ENCODE measurements at places on chromosomes 6 and 20.

DNA sequence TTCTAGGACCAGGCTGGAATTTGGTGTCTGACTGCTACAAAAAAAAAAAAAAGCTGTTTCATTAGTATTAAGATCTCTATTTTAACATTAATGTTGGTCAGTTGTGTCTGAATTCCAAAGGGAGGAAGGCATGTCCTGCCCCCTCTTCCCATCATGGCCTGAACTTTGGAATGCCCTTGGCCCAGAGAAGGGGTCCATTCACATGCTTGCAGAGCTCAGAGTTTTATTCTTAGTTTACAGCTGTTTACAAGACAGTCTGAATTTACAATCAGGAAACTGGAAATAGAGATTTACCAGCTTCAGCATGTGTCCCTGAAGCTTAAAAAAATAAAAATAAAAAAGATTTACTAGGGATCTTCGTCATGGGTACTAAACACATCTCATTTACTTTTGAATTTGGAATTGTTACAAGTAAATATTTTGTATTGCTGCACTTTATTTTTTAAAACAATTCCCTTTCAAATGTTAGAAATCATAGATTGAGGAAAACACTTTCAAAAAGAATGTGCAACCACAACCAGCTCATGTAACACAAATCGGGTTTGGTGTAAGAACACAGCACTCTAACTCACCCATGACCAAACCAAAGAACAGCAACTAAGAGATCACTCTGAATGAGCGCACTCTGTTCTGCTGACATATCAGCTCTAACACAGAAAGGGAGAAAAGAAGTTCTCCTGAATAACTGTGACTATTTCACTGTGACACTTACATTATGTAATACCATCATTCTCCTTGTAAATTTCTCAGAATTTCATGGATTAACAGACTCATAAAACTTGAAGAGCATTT, 6.6 kb upstream of the SERPINB6 start:
- DNase-seq: no peak

DNA sequence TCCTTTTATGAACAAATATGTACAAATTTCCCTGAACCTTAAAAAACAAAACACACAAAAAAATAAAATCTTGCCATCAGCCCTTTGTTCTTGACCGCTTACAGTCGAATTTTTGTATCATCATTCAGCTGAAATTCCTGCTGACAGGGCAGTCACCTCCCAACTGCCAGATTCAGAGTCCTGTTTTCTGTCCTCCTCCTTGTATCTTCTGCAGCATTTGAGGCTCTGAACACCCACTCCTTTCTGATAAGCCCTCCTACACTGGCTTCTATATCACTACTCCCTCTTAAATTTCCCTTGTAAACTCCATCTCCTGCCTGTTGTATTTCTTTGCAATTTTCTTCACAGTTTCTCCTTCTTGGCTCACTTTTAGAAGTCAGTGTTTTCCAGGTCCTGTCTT, 77.8 kb upstream of the CCN6 start:
- DNase-seq: no peak

DNA sequence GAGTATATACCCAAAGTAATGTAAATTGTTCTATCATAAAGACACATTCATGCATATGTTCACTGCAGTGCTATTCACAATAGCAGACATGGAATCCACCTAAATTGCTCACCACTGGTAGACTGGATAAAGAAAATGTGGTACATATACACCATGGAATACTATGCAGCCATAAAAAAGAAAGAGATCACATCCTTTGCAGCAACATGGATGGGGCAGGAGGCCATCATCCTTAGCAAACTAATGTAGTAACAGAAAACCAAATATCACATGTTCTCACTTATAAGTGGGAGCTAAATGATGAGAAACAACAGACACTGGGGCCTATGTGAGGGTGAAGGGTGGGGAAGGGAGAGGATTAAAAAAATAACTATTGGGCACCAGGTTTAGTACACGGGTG, 11.5 kb upstream of the TMEM200A start:
- no peak for DNase-seq

GRCh38 chr6:100987556-100987955, 106.4 kb upstream of the ASCC3 start:
- no peak for DNase-seq

DNA sequence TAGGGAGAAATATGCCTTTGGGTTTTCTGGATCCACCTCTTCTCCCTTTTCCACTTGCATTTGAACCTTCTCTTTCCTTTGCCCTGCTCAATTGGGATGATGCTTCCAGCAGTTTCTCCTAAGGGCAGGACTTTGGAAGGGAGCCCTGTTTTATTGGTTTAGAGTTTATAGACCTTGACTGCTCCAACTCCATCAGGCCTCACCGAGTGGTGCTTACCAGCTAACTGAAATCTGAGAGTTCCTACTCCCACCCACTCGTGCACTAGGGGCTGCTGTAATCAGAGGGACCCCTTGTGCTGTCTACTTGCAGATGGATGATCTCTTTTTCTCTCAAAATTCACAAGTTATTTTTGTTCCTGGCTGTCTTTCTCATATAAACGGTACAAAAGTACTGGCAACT, 121.3 kb upstream of the SLC22A16 start:
- no peak for DNase-seq

- DNase-seq: no peak
Measured at GRCh38 chr6:46760925-46761324, 14.2 kb downstream of the ANKRD66 start.

GRCh38 chr6:45610832-45611231, 233.1 kb upstream of the SUPT3H start:
- DNase-seq: no peak

DNA sequence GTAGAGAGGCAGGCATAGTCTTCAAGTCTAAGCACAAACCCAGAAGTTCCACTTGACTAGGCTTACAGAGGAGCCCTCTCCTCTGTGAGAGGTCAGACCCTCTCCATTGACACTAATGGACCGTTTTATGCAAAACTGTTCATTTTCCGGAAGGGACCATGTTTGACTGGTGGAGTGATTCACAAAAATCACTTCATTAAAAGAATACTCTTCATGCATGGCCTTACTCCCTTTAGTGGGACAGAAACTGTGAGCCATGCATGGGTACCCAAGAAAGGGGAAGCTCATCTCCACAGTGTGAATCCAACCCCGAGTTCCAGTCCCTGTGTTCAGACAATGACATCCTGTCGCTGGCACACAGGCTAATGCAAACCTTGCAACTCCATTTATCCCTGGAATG, 63.2 kb downstream of the OLIG3 start:
- no peak for DNase-seq

DNA sequence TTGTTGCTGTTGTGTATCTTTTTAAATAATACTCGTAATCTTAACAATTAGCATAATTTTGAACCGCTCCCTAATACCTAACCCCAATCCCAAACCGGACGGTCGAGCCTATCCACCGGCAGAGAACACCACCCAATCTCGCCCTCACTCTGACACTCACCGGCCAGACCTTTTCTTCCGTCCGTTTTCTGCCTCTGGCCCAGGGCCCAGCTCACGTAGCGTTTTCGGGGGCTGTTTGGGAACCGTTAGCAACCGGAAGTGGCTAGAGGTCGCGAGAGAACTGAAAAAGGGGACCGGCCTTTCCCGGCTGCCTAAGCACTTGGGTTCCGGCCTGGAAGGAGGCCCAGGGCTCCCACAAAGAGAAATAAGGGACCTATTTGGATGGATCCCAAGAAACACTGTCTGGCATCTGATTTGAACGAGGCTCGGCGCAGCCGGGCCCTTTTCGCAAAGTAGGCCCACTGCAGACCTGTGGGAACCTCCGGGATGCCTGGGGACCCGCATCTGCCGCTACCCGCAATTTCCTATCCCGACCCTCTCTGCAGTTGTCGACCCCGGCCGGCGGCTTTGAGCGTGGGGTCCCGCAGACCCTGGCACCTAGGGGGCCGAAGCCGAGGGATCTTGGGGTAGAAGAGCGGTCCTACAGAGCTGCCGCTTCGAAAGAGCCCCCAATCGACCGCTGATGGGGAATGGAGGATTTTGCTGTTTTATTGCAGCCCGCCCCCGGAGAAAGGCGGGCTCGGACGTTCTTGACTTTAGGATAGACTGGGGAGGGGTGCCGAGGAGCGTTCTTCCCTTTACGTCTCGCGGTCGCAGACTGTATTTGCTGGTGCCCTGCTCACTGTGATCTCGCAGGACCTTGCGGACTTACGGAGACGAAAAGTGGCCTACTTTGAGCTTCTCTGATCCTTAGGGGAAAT, 4.8 kb upstream of the ZKSCAN8 start:
- peak; percentile 88 for DNase-seq

GRCh38 chr6:42727087-42727611, 4.8 kb upstream of the PRPH2 start:
- peak; percentile 57 for DNase-seq

DNA sequence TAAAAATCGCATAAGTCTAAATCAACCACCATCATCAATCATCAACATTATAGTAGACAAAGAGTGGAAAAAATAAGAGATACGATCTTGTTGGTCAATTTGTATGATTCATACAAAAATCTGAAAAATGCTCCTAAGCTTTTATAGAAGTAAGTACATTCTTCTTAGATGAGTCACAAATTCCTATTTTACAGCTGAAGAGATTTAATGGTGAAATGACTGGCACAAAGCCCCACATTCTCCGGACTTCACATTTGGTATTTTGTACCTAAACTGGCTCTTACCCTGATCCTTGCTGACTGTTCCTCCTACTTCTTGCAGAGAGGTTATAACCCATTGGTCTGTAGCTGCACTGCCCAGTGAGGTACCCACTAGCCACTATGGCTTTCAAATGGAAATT, 29.9 kb upstream of the PREP start:
- peak; percentile 86 for DNase-seq

GRCh38 chr6:32152769-32153563, 975 bp upstream of the PPT2 start:
- DNase-seq: no peak

DNA sequence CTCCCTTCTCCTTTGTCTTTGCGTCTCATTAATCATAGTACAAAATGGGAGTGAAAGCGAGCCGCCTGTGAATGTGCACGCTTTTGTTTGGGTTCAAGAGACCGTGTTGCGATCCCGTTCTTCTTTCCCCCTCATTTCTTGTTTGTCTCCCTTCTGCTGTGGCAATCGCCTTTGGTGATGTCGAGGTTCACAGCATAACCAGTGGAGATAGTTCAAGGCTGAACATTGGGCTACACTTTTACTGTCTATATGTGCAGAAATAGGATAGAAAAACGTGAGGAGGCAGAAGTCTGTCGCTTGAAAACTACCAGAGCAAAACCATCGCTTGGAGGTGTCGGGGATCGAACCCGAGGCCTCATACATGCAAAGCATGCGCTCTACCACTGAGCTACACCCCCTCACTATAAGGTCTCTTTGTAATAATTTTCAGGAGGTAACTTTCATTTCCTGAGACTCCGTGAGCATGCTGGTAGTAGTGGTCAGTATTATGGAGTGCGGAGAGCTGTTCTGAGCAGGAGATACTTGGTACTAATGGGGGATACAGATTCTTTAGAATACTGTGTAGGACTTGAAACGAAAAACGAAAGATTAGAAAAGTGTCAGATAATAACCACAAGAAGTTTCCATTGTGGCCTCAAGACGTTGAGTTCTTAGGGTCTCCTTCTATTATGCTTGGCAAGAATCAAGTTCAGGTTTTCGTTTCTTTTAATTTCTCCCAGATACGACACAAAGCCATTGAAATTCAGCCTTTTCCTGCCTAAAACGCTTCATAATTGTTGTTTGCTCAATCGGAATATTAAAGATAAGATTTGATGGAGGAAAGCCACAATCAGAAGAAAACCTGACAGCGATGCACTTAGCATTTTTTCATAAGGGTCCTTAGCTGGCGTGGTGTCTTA, 106.6 kb downstream of the TRIM27 start:
- DNase-seq: no peak

GRCh38 chr20:18722371-18722770, 91.2 kb upstream of the SCP2D1 start:
- no peak for DNase-seq

GRCh38 chr20:50895111-50895830, 36.0 kb downstream of the ADNP start:
- DNase-seq: no peak

DNA sequence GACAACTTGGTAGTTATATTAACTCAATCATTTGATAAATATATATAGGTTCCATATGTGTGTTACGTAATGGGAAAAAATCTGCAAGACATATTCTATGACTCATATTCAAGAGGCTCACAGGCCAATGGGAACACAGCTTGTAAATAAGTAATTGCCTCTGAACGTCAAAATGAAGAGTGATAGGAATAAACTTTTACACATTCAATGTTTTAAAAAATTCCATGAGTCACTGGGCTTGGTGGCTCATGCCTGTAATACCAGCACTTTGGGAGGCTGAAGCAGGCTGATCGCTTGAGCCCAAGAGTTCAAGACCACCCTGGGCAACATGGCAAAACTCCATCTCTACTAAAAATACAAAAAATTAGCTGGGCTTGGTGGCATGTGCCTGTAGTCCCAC, 209.4 kb upstream of the MCHR2 start:
- no peak for DNase-seq

DNA sequence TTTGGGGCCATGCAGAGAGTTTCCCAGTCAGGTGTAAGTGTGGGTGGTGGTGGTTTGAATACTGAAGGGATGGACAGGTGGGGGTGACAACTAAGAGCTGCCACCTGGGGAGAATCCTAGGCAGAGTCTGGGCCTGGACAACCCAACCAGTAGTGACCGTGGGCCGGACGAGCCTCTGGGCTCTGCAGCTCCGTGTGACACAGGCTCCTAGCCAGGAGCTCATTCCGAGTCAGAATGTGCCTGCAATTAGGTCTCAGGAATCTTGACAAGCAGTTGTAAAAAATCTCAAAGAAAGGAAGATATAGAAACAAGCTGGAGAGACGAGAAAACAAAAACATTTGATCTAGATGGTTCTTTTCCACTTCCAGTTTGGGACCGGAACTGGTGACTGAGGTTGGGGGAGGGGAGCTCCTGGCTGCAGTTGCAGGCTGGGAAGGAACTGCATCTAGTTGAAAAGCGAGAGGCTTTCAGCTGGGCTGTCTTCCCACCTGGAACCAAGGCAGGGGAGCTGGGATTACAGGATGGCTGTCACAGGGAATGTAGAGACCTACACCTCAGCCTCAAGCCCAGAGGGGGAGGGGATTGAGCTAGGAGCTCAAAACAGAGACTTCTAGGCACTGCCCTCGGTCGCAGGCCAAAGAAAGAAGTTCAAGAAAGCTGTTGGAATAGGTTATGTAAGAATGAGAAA, 156.9 kb downstream of the PAX1 start:
- DNase-seq: no peak

DNA sequence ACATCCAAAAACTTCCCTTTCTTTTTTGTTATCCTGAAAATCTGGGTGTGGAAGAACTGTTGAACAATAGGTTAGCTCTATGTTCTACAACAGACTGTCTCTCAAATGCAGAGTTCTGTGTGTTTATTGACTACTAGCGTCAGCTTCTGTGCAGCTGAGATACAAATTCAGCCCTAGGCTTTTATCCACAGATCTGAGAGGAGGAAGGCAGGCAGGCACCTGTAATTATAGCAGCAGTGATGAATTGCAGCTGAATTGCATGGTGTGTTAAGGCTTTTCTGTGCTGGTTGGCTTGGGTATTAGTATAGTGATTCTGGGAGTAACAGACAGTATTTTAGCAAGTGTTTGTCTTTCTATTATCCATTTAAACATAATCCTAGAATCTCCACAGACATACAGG, 24.4 kb downstream of the GRIK2 start:
- no peak for DNase-seq
